DMS79 treated with DMSO at 0.1 percent for 48 hours (cell line): ENCODE measurements at places on chromosomes 5 and 9.
A peak's percentile ranks its signal among the peaks of the same experiment; 100 is the strongest.

DNA sequence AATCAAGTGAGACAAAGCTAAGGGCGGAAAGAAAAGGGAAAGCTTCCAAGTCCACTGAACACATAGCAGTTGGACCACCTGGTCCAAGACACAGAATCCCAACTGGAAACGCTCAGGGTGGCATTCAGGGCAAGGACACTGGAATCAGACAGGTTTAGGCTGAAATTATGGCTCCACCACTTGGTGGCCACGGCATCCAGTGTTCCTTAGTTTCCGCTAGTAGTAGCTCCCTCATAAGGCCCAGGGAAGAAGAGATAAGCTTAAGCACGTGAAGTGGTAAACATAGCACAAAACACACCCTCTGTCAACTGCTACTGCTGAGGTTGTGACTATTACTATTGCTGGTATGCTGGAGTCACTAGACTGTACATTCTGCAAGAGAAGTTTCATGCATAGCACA, 209.4 kb downstream of the GLIS3 start:
- no peak for DNase-seq

DNA sequence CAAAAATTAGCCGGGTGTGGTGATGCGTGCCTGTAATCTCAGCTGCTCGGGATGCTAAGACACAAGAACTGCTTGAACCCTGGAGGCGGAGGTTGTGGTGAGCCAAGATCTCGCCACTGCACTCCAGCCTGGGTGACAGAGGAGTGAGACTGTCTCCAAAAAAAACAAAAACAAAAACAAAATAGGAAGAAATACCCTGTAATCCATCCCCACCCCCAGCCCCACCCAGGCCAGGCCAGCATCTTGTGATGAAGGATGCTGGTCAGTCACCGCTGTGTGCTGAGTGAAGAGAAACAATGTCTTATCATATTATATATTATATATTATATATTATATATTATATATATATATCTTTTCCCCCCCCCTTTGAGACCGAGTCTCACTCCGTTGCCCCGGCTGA, 15.4 kb upstream of the CCIN start:
- DNase-seq = no peak

- DNase-seq = no peak
These were observed 40.4 kb downstream of the ZDHHC21 start for GRCh38 chr9:14652729-14653377.

DNA sequence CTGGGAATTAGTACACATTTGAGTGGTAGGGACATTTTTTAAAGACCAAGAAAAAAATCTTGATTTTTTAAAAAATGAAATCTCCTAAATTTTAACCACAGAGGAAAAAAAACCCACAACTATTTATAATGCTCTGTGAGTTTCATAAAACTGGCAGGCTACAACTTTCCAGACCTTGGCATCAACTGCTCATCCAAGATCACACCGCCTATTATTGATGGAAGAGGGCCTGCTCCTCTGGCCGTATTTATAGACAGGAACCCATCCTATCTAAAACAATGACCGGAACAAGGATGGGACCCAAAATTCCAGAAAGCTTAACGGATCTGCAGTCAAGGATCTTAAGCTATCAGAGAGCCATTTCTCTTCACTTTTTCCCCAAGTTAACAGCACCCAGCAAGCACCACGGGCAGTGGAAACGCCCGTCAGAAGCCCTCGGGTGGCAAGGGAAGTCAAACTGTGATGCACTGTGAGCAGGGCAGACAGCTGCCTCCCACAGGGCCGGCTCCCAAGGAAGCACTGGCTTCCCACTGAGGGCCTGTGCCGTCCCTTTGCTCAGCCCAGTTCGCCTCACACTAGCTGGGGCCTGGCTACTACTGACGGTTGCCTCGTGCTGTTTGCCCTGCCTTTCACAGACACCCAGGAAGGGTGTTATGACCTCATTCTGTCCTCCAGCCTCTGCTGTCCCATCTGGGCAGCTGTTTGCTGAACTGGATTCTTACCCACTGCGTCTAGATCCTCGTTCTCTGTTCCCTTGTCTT, 62.8 kb downstream of the CDC14B start:
- DNase-seq = no peak

- DNase-seq = no peak
These were observed 136.6 kb downstream of the PAX5 start for GRCh38 chr9:36897478-36897877.

GRCh38 chr9:131521203-131521602, 9.9 kb downstream of the UCK1 start:
- DNase-seq = no peak

- no peak for DNase-seq
These were observed 21.7 kb upstream of the ADAM19 start for GRCh38 chr5:157597277-157597676.

DNA sequence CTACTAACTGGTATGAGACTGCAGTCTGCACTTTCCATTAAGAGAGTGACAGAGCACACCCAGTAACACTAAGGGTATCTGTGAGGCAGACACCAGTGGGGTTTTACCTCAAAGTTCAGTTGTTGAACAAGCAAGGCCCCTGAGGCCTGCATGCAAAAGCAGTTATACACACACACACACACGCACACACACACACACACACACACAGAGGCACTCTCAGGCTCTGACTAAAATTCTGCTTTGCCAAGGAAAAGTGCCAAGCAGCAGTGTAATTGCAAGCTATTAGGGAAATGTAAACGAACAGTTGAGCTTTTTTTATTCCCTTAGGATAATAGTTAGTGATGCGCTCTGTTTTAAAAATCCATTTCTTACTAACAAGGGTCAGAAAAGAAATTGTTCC, 377.1 kb downstream of the SPOCK1 start:
- peak; percentile 16 for DNase-seq

- peak; percentile 67 for DNase-seq
These were observed 12.0 kb upstream of the OLFM1 start for GRCh38 chr9:135075234-135076142.

DNA sequence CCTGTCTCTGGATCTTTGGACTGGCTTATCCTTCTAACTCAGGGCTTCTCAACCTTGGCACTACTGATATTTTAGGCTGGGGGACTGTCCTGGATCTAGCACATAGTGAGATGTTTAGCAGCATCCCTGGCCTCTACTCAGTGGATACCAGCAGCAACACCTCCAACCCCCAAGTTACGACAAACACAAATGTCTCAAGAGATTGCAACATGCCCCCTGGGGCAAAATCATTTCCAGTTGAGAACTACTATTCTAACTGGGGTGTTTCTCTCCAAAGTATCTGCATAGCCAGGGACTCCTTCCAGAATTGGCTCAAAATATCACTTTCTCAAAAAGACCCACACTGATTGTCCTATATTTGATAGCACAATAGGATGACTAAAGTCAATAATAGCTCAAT, 7.2 kb upstream of the TLR4 start:
- DNase-seq = no peak

GRCh38 chr5:145244251-145244650, 590.9 kb downstream of the PRELID2 start:
- DNase-seq = no peak

- DNase-seq = no peak
These were observed 465.4 kb upstream of the CDH9 start for GRCh38 chr5:27503813-27504212.

DNA sequence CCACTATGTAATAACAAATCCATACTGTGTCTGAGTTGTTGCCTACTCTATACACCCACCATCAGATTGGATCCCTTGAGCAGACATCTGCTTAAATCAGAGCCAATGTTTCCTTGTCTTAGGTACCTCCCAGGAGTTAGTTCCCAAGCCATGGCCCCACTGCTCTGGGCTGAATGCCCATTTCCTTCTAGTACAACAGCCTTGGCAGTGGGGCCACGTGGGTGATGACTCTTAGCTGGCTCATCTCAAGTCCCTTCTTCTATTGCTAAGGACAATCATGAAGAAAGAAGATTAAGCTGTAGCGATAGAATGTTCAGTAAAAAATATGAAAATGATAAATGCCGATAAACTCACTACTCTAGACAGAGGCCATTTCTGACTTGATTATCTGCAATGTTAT, 16.6 kb downstream of the PTGR1 start:
- DNase-seq = no peak

- no peak for DNase-seq
These were observed 18.6 kb upstream of the IFNB1 start for GRCh38 chr9:21096172-21096900.

DNA sequence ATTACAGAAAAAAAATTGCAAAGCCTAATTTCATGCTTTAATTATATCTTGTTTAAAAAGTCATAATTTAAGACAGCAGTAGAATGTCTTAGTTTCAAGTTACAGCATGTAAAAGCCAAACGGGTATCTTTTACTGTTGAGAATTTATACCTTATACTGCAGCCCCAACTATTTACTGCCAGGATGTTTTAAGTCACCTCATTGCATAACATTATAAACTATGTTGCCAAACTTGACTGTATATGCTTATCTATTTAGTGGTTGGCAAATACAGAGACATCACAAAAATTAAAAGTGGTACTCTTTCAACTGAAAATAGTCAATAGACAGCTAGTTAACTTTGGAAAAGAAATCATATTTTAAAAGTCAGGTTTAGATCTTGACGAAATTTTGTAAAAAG, 119.5 kb downstream of the EDIL3 start:
- no peak for DNase-seq

DNA sequence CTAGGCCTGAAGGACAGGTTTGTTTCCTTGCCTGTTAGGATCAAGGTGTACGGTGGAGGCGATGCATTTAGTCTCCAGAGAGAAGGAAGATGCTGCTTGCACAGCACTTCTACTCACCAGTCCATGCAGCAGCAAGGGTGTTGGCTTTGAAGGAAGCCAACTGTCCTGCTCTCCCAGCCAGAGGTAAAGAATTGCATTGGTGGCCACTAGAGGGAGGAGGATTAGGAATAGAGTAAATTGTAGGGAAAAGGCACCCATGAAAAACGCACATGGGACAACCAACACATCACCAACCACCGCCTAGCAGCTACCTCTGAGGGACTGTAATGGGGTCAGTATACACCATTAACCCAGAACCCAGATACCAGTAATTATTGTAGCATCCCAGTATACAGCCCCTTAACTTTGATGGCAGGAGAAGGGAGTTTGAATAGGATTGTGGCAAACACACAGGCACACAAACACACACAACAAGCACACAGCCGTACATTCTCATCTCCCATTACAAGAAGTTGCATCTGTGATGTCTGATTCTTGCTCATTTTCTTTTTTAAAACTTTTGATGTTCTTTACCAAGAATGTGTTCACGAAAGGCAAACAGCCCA, 267.7 kb downstream of the ADAMTS6 start:
- DNase-seq = no peak

DNA sequence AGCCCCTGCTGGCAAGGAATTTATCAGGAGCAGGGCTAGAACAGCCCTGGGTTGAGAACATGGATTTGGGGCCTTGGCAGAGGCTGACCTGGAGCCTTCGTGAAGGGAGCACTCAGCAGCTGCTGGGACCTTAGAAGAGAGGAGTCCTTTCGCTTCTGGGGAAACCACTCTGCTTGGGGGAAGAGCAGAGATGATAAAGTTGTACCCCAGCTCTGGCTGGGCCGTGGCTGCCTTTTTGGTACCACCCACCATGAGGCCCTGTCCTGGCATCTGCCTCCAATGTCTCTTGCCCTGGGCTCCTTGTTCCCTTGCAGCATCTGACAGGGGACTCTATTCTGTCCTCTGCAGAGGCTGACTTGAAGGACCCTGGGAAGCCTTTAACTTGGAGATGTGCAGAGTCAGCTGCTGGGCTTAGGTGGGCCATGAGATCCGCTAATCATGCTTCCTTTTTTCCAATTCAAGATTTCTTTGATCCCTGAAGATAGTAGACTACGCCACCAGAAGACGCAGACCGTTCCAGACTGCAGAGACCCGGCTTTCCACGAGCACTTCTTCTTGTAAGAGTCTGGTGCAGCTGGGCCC, 20.2 kb downstream of the RGS3 start:
- no peak for DNase-seq

GRCh38 chr5:159850160-159850559, 66.1 kb upstream of the ADRA1B start:
- no peak for DNase-seq

DNA sequence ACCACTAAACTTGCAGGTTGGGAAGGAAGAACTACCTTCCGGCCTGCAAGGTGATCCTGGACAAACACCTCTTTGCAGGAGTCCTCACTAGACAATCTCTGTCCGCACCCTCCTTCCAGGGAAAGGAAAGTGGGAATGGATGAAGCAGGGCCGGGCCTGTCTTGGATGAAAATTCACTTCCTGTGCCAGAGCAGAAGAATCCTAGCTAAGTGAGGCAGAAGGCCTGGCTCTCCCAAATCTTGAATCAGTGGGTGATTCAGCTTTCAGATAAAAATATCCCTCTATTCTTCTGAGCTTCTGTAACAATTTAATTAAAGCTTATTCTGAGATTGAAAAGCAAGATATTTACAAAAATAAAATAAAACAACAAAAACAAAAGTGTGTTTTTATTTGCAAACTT, 281.9 kb upstream of the TLE4 start:
- DNase-seq = no peak

GRCh38 chr5:149317281-149318048, 27.8 kb upstream of the GRPEL2 start:
- peak; percentile 31 for DNase-seq

GRCh38 chr5:175520321-175520720, 42.0 kb downstream of the SFXN1 start:
- no peak for DNase-seq

DNA sequence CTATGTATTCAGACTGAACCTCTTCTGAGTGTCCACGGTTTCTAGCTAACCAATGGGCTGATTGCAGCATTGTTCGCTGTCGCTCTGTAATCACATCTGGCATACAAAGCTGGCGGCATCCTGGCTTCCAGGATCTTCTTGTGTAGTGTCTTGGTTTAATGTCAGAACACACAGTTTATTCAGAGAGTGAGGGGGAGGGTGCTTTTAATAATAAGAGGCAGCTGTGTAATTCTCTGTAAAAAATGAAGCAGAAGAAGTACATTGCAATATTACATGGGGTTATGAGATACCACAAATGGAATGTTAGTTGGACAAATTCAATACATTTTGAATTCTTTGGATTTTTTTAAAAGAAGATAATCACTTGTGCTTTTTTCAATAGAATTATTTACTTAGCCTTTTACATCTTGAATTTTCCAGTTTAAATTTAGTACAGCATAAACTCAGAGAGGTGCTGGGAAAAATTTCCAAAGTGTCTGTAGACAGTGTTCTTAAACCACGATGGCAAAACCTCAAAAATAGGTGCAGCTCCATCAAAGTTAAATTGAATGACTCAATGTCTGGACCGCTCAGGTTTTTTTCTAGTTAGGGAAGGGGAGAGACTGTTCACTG, 206.0 kb downstream of the PCSK1 start:
- DNase-seq = no peak

- no peak for DNase-seq
These were observed 22.6 kb downstream of the MYO10 start for GRCh38 chr5:16913187-16914107.

DNA sequence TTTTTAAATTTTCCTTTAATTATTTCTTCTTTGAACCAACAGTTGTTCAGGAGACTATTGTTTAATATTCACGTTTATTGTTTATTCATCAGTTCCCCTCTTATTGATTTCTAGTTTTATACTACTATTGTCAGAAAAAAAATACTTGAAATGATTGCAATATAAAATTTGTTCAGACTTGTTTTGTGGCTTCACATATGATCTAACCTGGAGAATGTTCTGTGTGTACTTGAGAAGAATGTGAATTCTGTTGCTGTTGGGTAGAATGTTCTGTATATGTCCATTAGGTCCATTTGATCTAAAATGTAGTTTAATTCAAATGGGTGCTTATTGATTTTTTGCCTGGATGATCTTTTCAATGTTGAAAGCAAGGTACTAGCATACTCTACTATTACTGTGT, 408.7 kb upstream of the RIOK2 start:
- DNase-seq = no peak

- DNase-seq = no peak
These were observed 276.3 kb downstream of the COX7C start for GRCh38 chr5:86894056-86894455.

GRCh38 chr9:5430912-5431311, 6.8 kb downstream of the PLGRKT start:
- DNase-seq = no peak

GRCh38 chr5:32794086-32794485, 83.0 kb downstream of the NPR3 start:
- no peak for DNase-seq
